ENCODE measurements at places on chromosomes 12 and 14.

- peak; percentile 75 for DNase-seq
Measured at GRCh38 chr12:121626853-121627640, 717 bp downstream of the ORAI1 start.

DNA sequence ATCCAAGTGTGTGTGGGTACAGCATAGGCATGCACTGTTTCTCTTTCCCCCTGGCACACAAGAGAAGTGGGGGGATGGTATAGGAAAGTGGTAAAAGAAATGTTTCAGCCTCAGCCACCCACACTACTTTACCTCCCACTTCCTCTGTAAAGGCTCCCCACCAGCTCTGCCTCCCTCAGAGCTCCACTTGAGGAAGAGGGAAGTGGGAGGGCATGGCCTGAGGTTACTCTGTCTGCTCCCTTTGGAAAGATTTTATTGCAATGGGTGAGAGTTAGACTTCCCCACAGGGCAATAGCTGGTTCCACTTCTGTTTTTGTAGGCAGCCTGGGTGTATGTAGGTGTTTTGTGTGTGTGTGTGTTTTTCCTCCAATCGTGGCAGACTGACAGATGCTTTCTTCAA, 145.3 kb downstream of the SSPN start:
- no peak for DNase-seq

DNA sequence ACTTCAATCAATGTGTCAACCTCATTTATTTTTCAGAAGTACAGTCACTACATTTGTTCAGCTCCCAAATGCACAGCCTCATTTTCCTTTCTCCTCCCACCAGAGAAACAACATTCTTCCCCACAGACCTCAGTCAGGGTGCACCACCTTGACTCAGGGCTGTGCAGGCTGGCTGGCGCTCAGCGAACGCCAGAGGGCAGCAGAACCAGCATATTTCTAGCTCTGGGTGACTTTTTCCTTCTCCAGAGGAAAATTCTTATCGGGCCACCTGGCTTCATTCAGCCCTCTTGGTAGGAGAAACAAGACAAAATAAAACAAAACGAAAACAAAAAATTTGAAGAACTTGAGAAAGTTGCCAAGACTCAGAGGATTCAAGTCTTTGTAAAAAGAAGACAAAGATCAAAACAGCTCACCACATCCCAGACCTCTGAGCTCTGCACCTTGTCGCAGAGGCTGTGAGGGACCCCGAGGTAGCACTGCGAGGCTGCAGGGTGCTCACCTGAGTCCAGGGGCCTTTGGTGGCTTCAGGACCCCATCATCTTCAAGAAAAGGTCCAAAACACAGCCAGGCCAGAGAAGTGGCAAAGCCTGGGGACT, 33.7 kb downstream of the PAH start:
- DNase-seq, result peak; percentile 23

- no peak for DNase-seq
Measured at GRCh38 chr12:52988898-52989297, 17.4 kb upstream of the EIF4B start.

DNA sequence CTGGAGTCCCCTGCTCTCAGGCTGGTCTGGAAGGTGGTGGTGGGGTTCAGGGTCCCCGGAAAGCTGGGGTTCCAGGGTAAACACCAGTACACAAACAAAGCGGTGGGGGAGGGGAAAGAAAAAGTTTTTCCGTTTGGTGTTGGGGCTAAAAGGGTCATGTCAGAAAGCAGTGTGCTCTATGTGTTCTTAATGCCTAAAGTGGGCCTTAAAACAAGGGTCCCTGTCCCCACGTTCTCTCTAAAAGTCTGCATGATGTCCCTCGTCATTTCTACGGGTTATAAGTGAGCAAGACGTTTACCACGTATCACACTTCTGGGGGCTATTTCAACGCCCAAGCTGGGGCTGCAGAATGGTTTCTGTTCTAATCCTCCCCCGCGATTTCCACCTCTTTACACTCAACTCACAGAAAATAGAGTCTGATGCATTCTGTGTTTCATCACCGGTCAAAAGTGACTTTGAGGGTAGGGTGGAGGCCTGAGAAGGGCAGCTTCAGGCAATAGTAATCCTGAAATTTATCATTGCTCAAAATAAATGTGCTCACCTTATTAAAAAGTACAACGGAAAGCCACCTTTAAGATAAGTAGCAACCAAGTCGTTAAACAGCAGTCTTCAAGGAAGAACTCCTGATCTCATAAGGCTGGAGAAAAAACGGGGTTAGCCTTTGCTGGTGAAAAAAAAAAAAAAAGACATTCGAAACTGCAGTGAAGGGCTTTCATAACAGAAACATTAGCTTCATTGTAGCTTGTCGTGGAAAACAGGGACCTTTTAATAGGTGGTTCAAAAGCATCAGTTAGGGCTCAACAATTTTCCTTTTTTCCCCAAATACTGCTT, 63.9 kb upstream of the PTGR2 start:
- DNase-seq, result no peak

GRCh38 chr12:131917139-131917710, 11.9 kb upstream of the PUS1 start:
- no peak for DNase-seq

GRCh38 chr12:48067250-48067938, 38.5 kb downstream of the SENP1 start:
- no peak for DNase-seq

- no peak for DNase-seq
Measured at GRCh38 chr12:12734054-12734453, 16.9 kb downstream of the CDKN1B start.

DNA sequence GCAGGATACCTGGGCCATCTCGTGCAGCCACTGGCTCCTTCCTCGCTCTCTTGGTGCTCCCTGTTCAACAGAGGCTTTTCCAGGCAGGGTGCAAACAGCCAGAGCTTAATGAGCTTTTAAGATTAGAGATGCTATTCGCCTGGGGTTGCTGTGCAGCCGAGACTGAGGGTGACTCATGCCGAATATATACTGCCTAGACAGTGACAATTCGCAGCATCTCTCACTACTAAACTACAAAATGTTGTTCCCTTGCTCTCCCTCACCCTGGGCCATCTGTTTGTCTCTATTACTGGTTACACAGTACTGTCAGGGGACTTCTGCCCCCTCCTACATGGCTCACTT, 26.0 kb upstream of the TESC start:
- no peak for DNase-seq

DNA sequence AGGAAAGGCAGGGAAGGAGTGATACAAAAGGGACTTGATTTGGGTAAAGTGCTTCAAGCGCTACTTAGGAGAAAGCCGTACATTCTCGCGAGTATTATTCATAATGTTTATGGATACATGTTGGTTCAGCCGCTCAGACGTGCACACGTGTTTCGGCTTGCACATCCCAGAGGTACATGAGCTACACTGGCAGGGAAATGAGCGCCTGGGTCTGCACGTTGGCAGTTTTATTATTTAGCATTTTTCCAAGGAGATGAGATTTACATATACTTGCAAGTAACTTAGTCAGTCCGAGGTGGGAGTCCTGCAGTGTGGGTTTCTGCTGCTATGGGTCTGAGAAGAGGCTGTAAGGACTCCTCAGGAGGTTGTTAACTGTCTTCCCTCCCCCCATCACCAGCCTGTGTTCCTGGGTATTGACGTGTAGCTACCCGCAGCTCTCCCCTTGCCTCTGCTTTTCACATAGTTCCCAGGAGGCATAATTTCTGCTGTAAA, 1.5 kb downstream of the PRKCH start:
- DNase-seq, result no peak
